ENCODE measurements at places on chromosomes 2 and 18.

DNA sequence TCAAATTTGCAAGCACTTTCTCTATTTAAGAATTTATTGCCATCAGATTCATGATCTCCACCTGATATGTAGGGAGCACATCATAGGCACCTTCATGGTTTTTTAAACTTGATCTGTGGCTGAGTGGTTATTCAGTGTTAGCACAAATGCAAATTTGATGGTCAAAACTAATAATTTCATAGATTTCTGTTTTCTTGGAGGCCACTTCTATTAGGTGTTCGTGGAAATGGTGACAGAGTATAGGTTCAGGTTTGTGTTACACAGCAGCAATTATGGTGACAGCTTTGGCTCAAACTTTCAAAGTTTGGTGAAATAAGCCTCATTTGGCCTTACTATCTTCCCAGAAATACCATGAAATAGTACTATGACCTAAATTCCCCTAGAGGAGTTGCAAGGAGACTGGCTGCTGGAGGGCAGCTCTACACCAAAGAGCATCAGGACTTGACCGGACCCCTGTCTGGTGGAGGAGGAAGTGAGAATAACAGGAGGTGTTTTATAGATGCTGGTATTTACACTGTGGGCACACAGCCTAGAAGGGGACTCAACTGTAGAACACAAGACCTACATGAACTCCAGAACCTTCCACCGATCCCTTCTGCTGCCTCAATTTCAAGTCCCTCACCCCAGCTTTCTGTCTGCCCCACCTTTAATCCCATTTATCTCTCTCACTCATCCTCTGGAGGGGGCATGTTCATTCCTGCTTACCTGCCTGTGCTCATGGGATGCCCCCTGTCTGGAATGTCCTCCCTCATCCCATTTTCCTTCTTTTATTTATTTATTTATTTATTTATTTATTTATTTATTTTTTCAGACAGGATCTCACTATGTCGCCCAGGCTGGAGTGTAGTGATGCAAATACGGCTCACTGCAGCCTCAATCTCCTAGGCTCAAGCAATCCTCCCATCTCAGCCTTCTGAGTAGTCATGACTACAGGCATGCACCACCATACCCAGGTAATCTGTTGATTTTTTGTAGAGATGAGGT lies 132.9 kb upstream of the SIX2 start:
- no peak for DNase-seq

GRCh38 chr18:46481048-46481846 lies 175.8 kb downstream of the LOXHD1 start:
- no peak for DNase-seq

DNA sequence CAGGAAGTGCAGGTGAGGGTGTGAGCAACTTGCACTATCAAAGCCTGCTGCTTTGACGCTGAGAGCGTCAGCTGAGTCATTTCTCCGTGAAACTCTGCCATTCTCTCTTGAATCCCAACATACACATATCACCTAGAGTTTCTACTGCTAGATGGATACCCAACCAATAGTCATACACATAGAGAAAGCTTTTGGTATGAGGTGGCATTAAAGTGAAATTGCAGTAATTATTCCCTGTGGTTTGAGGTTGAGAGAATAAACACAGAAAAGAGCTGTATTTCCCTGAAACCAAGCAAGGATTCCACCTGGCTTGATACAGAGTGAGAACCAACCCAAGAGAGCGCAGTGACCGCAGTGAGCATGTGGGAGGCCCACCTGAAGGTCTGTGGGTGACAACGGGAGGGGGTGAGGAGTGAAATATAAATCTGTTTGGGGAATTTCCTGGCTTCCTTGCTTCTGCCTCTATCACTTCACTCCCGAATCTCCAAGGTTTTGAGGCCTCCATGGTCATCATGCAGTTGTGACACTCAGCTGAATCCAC lies 28.8 kb upstream of the TMEM18 start:
- DNase-seq = no peak

GRCh38 chr18:24731981-24732380 lies 271.5 kb downstream of the HRH4 start:
- DNase-seq = no peak

DNA sequence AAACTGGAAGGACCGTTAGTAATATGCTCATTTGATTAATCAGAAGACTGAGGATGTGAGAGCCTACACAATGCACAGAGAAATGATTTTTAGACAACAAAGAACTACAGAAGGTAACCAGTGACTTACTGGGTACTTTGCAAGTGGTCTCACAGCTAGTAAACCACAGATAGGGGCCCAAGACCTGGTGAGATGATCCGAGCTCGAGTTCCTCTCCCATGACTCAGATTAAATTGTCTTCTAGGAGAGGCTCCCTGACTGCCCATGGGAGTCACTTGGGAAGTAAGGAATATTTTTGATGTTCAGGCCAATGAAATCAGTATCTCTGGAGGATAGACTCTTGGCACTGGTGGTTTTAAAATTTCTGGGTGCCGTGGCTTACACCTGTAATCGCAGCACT lies 220.2 kb downstream of the CLIP4 start:
- no peak for DNase-seq

DNA sequence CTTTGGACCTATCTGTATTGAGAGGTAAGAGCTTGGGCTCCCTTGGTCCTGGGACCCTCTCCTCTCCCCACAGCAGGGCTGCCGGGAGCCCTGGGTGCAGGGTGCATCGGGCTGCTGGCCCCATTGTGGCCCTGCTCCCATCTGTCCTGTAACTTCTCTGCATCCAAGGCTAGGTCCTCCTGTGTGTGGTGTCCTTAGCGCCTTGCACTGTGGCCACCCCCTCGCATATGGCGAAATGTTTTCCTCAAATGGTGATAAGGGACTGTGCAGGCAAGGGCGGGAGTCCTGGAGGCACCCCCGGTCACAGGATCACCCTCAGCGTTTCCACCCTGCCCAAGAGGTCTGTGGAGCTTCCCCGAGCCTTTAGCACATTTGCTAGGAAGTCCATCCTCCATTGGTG lies 208.2 kb downstream of the SH3RF3 start:
- no peak for DNase-seq

- DNase-seq = no peak
Observed at GRCh38 chr2:10169581-10169980, 47.0 kb downstream of the RRM2 start.

DNA sequence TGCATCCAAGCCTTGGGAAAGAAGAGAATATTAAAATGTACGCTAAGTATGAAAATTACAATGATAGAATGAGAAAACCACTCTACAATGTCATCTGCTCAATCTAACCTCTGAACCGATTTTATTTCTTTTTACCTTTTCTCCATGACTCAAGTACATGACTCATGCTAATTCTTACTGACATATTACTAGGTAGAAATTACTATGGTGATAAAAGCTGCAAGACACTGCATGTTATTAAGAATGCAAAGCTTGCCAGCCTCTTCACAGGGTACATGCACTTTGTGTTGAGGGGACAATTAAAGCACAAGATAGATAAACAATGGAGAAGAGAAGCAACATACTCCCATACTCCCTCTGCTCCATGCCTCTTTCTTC lies 20.7 kb downstream of the SFT2D3 start:
- no peak for DNase-seq

GRCh38 chr2:226114436-226114835 lies 685.2 kb downstream of the IRS1 start:
- DNase-seq = no peak

GRCh38 chr2:23939987-23940717 lies at the start of gene UBXN2A:
TSS of gene UBXN2A (plus strand) at chr2:23940463. CDS start at chr2:23958315, 17,852 bp downstream.
- peak; percentile 75 for DNase-seq

DNA sequence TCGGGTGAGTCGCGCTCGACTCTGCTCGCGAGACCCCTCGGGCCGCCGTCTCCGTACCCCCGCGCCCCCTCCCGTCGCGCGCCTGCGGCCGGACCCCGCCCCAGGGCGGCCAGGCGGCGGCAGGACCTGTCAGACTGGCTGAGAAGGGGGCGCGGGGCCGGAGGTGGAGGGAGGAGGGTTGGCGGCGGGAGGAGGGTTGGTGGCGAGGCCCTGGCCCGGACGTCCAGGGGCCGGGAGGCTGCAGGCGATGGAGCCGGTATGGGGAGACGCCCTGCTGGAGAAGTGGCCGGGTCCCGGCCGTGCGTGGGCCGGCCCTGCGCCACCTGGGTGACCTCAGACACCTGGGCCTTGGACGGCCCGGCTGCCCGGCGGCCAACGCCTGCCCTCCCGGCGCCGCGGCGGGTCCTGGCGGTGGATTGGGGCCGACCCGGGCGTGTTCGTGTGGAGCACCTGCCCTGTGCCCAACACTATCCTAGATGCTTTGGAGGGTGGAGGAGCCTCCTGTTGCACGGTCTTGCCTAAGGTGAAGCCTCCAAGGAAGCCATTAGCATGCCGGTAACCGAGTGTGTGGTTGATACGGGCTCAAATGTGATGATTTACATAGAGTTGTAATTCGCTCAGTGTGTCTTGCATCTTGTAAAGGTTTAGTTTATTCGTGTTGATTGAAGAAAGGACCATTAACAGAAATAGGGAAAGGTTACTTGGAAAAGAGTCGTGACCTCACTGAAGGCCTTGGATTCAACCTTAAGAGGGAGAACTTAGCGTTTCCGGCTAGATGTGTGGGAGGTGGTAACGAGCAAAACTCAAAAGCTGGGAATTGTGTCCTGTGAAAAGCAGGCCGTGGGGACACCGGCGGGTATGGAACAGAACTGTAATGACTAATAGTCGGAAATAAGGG lies 550 bp downstream of the MYL12B start:
- no peak for DNase-seq

DNA sequence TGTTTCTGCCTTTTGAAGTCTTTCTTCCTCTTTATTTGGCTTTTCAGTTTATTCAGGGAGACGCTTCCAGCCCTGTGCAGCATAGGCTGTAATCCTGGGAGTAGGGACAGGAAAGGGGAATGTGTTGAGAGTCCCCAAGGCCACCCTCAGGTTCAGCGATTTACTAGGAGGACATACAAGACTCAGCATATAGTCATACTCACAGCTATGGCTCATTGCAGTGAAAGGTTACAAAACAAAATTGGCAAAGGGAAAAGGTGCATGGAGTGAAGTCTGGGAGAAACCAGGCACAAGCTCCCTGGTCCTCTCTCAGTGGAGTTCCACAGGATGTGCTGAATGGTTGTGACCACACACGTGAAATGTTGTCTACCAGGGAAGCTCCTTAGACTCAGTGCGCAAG lies 49.6 kb upstream of the ZNF638 start:
- no peak for DNase-seq

DNA sequence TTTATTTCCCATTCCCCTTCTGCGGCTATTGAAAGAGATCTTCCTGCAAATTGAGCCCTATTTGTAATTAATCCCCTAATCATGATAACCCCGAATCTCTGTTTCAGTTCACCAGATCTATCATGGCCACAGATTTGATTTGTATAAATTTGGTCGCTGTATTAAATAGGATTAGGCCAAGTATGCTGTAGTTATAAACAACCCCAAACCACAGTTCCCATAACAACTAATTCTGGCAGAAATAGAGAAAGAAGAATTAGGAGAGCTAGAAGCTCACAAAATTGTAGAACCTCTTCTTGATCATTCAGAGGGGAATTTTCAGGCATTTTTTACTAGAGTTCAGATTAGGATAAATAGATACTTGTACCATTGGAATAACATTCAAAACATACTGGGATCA lies 433.7 kb upstream of the TNP1 start:
- no peak for DNase-seq

DNA sequence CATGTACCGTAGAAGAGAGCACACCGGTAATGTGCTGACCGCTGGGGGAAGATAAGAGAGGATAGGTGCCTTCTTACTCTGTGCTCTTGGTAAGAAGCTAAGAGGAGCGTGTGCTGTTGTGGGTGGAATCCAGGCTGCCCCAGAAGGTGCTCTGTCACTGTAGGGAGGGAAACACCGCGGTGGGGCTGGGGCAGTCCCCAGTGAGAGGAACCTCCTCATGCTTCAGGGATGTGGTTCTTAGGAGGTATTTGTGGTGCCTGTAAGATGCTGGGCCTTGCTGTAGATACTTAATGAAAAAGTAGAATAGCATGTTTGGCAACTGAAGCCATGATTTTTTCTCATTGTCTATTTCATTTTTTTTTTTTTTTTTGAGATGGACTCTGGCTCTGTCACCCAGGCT lies 1.1 kb downstream of the COLEC11 start:
- DNase-seq = no peak

GRCh38 chr2:96533292-96534073 lies 3.1 kb upstream of the ARID5A start:
- no peak for DNase-seq

DNA sequence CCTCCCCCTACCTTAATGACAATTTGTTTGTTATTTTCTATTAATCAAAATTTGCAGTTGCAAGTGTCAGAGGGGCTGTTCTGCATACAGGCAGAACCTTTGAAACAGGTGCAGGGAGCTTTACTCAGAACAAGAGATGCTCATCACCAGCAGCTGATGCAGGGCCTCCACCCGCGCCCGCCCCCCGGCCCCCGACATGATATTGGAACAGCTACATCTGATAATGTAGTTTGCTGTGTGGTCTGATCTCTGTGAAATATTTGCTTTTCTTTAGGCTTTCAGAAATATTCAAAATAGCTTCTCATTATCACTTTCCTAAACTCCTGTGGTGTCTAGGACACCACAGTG lies 130.0 kb downstream of the PRKCE start:
- no peak for DNase-seq

DNA sequence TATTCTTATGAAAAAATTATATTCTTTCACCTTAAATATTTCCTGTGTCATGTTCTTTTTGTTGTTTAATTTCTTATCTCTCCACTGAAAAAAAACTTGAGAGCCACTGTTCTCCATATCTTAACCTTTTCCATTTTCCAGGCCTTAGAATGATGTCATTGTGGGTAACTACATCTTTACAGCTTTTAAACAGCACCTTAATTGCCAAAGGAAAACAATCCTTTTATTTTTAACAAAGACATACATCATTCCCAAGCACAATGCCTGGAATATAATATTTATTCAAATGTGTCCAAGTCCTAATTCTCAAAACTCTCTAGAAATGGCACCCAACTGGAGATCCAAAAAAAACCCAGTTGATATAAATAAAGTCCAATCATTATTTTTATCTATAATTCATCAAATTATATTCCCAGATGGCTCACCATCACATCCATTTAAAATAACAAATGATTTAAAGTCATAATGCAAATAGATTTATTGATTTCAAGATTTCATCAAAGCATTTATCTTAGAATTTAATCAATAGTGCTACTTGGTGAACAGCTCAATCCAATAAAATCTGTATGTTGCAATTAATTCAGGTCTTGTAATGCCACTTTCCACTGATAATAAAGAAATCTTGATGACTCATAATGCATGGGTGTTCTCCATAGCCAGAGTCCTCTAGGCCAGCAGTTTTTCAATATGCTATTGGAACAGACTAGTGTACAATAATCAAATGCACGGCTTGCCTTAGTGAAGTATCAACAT lies 107.1 kb upstream of the MAPRE2 start:
- DNase-seq = no peak

DNA sequence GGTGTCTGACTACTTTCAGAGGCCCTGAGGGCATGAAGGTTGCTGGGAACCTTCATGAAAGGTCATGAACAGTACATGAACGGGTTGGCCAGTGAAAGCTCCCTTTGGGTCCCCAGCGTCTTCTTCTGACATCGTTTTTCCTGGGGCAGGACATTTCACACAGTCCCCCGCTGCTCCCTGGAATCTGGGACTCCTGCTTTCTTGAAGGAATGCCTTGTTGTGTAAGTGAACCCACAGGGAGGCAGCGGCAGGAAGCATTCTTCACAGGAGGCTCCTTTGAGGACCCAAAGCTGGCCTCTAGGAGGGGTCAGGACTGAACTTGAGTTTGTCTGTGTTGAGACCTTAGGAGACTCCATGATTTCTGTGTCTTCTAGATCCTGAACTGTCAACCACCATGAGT lies 144.3 kb downstream of the KCNE4 start:
- no peak for DNase-seq

GRCh38 chr2:211455216-211455841 lies 898.9 kb downstream of the CPS1 start:
- peak; percentile 38 for DNase-seq

GRCh38 chr2:197280015-197280702 lies 30.4 kb downstream of the ANKRD44 start:
- DNase-seq = no peak

GRCh38 chr2:181036848-181037603 lies 56.6 kb downstream of the UBE2E3 start:
- DNase-seq = no peak
